Urothelium cell line (cell line): ENCODE measurements at places on chromosomes 11 and 22.

DNA sequence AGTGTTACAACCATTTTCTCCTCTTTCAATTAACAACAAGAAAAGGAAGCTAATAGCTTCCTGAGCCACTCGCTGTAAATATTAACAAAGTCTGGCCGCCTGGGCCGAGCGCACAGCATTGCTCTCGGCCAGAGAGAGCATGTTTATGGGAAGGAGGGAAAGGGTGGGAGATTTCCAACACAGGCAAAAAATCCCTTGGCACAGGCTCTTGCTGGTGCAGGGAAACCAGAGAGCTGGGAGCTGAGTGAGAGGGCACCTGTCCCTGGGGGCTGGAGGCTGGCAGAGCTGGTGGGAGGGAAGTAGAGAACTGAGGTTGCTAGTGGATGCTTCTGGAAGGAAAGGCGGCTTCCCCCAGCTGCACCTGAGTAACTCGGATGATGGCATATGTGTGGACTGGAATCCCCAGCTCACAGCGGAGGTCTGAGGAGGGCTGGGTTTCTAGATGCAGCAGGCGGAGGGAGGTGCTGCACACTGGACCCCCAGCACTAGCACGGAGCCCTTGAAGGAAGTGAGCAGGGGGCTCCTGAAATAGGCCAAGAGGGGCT is 59.6 kb downstream of the FLRT1 start:
- DNase-seq, result no peak

DNA sequence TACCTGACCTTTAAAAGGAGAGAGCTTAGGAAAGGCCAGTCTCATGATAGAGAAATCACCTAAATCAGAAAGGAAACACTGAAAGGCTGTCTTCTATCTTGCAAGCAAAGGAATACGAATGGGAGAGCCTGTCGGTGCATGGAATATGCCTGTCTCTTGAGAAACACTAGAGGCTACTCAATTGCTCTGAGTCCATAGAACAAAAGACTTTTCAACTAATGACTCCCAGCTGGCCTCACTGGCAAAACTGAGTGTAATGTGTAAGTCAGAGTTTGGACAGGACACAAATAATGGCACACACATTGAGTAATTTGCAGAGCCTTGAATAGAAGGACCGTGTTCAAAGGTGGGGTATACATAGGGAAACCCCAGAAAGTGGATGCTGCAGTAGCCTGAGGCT is 171.0 kb upstream of the ARHGAP20 start:
- no peak for DNase-seq

DNA sequence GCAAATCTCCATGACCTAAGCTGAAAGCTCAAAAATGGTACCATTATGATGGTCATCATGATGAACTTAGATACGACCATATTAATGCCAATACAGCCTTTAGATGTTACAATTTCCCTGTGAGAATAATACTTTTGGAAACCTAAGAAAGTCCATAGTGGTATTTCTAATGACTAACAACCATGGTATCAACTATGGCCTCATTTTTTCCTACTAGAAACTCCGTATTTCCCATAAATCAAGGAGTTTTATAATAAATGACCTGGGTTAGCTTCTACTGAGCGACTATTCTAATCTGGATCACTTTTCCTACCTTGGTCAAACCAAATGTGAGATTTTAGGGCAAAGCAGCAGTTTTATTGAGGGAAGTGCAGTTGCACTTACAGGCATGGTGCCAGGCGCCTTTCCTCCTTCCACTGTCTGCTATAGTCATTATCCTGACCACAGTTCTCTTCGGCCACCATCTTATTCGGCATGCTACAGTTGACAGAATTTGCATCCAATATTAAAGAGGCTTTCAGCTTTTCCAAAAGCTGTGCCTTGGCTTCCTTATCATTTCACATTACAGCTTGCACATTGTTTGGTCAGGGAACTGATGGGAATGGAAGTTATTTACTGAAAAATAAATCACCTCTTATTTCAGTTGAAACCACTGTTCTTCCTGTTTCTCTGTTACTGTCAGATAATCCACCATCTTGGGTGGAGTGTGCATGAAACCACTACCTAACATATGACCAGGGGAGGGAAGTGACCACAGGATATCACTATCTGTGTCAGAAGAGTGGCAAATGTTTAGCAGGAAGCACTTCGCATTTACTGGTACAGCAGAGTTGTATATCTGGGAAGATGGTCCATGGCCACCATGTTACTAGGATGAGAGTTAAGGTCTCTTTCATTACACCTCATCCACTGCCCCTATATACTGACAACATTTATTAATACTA is 74.5 kb upstream of the PICALM start:
- no peak for DNase-seq

- peak; percentile 75 for DNase-seq
These were observed 182.7 kb downstream of the ADAMTS15 start for GRCh38 chr11:130631119-130631518.

DNA sequence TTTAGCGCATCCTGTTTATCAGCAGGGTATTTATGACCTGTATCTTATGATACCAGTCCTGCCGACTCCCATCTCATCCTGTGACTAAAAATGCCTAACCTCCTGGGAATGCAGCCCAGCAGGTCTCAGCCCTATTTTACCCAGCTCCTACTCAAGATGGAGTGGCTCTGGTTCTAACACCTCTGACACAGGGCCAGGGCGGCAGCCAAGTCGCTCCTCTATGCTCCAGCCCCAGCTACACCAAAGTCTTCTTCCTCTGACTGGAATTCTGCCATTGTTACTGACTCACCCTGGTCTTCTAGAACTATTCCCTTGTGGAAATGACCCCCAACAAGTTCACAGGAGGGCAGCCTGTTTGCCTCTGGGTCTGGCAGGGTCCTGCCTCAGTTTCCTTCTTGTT is 7.9 kb upstream of the C1QTNF6 start:
- no peak for DNase-seq

DNA sequence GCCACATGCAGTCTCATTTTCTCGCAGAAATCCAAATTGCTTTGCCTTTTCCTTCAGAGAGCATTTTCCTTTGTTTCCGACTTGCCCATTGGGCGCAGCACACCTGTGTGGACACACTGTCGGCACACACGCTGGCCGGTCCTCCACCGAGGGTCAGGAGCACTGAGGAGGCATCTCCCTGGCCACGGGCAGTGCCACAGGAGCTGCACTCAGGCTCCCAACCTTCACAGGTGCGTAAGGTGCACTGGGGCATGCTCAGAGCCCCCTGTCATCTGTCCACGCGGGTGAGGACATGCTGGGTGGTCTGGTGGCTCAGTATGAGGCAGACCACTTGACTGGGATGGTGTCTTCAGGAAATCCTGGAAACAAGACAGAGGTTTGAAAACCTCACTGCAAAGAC is 779.1 kb downstream of the BRD1 start:
- no peak for DNase-seq

DNA sequence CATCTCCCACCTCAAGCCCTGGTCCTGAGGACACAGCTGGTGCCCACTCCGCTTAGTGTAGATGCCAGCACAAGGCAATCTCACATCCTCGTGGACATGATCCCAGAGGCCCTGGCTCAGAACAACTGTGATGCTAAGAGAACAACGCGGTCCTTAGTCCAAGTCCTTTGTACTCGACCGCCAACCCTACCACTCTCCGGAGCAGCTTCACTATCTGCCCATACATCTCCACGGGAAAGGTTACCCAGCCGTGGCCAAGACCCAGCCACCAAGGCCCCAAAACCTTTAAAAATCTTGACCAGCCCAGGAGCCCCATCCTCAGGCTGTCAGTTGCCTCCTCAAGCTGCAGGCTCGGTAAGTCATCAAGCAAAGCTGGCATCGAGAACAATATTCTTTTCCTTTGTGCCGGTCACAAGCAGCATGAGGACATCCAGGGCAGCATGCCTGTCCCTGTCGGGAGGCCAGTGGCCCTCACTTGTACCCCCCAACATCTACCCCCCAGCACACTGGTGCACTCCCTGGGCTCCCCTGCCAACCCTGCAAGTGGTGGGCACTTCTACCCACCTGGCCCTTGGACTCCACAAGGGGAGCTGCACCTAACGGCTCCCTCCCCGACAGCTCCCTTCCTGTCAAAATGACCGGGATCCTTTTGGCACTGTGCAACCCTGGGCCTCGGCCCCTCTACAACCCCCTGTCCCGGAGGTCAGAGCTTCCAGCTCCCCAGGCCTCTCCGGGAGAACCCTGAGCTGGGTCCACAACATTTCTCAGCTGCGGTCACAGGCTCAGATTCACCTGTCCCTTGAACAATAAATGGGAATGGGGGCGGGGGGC is 2.5 kb downstream of the OSBPL5 start:
- no peak for DNase-seq

DNA sequence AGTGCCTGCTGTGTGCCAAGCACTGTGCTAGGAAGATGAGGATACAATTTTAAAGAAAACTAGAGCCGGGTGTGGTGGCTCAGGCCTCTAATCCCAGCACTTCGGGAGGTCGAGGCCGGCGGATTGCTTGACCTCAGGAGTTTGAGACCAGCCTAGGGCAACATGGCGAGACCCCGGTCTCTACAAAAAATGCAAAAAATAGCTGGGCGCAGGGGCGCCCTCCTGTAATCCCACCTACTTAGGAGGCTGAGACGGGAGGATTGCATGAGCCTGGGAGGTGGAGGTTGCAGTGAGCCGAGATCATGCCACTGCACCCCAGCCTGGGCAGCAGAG is 8.3 kb downstream of the TPBGL start:
- no peak for DNase-seq

DNA sequence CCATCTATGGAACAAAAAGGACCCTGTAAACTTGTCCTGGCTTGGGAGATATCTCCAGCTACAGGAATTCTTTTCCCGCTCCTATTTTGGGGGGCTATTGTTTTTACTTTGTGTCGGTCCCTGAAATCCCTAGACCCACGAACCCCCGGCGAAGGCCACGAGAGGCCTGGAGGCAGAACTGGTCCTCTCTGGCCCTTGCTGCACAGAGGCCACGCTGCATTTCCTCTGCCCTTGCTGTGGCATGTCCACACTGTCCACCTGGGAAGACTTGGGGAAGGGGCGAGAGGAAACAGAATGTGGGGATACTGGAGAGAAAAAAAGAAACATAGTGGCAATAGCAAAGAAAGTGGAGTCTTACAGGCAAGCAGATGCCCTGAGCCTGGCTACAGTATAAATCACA is 2.3 kb upstream of the ANO1 start:
- no peak for DNase-seq

DNA sequence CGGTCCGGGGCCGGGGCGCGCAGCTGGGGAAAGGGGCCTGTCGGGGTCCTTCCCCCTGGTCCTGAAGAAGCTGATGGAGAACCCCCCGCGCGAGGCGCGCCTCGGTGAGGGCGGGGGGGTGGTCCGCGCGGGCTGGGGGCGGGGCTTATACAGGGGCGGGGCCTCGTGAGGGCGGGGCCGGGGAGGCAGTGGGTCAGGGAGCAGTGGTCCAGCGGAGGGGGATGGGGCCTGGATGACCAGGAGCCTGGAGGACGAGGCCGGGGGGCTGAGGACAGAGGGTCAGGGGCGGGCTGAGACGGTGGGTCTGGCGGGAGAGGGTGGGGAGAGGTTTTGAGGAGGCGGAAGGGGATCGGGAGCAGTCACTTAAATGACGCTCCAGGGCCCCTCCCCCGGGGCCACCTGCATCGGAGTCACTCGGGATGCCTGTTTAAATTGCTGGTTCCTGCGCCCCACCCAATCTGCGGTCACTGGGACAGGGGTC is 396 bp downstream of the TEF start:
- peak; percentile 93 for DNase-seq

DNA sequence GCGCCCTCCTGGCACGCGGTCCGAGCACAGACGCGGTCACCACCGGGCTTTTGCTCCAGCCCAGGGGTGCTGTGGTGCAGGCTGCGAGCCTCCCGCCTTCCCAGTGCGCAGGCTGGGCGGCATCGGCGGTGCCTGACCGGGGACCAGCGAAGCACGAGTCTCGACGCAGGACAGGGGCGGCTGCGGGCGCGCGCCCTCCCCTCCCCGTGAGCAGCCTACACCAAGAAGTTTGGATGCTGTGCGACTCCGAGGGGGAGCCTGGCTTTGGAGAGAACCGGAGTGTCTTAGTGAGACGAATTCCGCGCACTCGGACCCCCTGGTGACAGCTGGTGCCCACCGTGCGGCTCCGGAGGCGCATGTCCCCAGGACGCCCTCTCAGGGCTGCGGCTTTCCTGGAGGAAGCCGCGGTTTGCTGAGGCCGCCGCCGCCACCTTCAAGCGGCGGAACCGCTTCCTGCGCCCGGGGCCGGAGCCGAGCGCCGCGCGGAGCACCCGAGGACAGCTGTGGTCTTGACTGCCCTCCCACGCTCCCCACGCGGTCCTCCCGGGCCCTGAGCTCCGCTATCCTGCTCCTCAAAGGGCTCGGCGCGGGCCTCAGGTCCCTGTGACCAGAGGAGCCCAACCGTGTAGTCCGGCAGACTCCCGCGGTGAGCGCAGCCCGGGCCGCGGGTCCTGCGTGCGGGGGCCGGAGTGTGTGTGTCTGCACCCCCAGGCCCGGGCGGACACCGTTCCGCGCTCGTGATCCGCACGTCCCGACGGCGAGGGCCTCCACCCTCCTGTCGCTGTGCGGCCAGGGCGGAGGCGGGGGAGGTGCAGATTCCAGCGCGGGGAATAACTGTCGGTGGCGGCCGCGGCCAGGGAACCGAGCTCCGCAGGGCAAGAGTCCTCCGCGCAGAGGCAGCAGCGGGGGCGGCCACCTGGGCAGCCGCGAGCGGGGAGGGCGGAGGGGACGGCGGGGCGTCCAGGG is 1.7 kb downstream of the FGF3 start:
- DNase-seq, result peak; percentile 51

DNA sequence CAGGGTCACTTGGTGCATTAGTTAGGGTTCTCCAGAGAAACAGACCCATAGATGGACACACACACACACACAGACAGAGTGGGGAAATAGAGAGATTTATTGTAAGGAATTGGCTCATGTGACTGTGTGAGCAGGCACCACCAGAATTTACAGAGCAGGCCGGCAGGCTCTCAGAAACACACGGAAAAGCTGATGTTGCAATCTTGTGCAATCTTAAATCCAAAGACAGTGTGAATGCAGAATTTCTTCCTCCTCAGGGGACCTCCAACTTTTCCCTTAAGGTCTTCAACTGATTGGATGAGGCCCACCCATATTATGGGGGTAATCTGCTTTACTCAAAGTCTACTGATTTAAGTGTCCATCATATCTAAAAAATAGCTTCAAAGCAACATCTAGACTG is 49.8 kb downstream of the APIP start:
- DNase-seq, result no peak

DNA sequence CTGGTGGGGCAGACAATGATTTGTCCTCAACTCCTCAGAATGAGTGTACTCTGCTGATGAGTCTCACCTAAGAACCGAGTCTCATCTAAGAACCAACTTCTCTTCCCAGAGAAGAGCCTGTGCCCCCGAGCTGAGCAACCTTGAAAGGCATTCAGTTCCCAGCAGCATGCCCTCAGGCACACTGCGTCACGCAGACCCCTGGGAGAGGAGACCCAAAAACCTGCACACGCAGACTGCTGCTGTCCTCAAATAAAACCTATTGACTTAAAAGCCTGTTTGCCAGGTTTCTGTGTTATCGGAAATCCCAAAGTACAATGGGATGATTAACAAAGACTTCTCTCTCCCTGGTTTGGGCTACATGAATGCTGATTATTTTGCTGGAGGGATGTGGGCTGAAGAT is 121.2 kb downstream of the C11orf58 start:
- no peak for DNase-seq
